Stimulated activated CD8-positive, alpha-beta memory T cell treated with anti-CD3 and anti-CD28 coated beads, Interleukin-7, amount 100 ng/mL, for 4 hours (primary cell): ENCODE measurements at places on chromosomes 1 and 21.

- DNase-seq = no peak
Observed at GRCh38 chr21:39121600-39122355, 61.5 kb downstream of the PSMG1 start.

DNA sequence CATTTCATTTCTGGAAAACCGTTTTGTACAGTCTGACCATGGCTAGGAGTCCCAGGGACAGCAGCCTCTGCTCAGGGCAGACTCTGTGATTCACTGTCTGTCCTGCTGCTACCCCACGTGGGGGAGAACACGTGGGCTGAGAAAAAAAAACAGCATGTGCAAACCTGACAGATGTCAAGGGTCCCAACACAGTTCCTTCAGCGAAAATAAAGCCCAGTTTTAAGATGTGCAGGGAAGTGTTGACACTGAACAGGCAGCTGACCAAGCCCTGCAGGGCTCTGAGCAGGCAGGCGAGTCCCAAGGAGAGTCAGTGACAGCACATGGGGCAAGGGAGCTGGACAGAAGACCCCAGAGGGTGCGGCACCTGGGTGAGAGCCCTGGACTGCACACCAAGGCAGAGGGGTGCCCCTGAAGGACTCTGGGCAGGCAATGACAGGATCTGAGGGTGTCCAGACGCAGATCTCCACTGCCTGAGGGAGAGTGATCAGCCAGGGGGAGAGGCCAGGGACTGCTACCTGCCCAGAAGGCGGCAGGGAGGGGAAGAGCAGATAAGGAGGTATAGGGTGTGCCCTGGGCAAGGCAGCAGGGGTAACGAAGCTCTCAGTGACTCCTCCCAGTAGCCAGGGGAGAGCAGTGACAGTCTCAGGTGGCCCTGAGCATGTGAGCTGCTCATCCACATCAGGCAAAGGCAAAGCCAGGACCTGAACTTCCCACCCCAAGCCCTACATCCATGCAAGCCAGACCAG is 5.1 kb upstream of the SPATC1L start:
- DNase-seq = no peak

DNA sequence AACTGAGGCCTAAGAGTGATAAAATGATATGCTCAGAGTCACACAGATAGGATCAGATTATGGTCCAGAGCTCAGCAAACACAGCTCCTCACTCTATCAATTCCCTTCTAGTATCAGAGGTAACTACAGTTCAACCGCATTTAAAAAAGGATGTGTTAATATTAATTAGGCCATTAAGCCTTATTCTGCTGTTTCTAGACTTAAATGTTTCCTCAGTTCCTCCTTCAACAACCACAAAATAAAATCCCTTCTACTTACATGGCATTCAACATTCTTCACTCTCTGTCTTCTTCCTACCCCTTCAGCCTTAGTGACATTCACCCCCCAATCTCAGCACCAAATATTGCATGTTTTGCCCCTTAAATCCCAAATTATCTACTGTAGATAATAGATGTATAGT is 254.9 kb downstream of the PLPP3 start:
- DNase-seq = no peak

- no peak for DNase-seq
Observed at GRCh38 chr1:78854556-78854955, 152.0 kb downstream of the ADGRL4 start.

DNA sequence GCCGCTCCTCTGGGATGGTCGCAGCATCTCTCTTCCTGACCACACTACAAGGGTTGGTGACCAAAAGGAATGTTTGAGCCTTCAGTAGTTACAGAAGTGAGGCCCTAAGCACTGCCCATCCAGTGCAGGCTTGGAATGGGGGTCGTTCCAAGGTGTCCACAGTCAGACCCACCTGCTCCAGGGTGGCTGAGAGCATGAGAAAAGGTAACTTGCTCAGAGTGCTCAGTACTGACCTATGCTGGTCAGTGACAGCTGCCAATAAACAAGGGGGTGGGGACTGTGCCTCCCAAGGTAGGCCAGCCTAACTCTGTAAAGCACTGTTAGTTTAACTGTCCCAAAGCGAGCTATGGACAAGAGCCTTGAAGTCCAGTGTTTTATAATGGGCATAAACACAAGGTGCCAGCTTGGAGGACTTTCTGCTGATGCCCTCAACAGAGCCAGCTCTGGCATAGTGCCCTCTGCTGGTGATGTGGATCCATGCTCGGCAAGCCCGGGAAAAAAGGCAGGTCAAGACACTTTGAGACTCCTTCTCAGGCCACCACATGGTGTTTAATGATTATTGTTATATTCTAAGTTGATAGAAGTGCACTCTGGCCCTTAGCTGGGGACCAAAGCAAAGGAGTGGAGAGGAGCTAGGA is 78.1 kb upstream of the DNAH14 start:
- DNase-seq = peak; percentile 14

GRCh38 chr1:30912224-30912623 is 3.7 kb upstream of the SDC3 start:
- no peak for DNase-seq

GRCh38 chr21:46368533-46369285 is 44.8 kb downstream of the PCNT start:
- peak; percentile 21 for DNase-seq

DNA sequence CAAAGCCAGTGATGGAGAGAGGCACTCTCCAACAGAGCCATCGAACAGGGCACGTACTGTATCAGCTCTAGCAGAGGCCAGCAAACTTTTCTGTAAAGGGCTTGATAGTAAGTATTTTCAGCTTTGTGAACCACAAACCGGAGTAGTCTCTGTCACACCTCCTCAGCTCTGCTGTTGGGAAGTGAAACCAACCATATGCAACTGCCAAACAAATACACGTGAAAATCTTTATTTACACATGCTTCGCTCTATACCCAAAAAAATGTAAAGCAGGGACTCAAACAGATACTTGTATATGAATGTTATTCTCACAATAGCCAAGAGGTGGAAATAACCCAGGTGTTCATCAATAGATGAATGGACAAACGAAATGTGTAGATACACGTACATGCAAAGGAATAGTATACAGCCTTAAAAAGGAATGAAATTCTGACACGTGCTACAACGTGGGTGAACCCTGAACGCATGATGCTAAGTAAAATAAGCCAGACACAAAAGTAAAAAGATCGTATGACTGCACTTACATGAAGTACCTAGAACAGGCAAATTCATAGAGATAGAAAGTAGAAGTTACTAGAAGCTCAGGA is 39.0 kb downstream of the SETD4 start:
- DNase-seq = no peak

GRCh38 chr1:33118274-33118673 is 37.3 kb downstream of the AZIN2 start:
- no peak for DNase-seq

DNA sequence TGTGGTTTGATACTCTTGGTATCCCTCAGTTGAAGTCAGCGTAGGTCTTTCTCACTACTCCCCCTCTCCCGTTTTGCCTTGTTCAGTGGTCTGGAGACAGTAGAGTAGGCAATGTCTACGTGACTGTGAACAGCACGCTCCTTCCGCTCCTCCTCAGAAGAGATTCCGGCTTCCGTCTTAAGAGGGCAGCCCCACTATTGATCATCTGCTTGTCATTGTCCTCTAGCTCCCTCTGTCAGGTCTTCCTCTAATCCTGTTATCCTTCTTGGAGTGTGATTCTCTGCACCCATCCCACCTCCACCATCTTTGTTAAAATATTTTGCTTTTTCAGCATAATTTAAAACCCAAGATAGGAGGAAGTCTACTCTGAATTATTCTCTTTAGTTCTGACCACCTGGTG is 129.9 kb upstream of the KCNK2 start:
- no peak for DNase-seq

DNA sequence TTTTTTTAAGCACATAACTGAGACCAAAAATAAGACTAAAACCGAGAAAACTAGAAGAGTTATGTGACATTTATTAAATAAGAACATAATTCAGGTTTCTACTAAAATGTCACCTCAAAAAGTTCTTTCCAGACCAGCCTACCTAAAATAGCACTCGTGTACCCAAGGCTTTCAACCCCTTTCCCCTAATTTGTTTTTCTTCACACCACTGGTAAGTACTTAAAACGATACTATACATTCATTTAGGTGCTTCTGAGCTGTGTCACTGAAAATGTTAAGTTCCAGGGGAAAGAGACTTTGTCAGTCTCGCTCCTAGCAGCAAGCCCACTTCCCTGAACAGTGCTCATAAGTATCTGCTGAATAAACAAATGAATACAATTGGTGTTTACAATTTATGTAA is 6.8 kb downstream of the RRAGC start:
- no peak for DNase-seq

GRCh38 chr1:22332795-22333499 is 118.7 kb upstream of the ZBTB40 start:
- DNase-seq = no peak

- no peak for DNase-seq
Observed at GRCh38 chr1:235289859-235290739, 37.9 kb downstream of the ARID4B start.
